ENCODE measurements at places on chromosomes 7 and 10.

GRCh38 chr7:127865466-127865865 is 165.8 kb downstream of the LRRC4 start:
- no peak for DNase-seq

- no peak for DNase-seq
Measured at GRCh38 chr10:130575756-130576285, 439.6 kb downstream of the GLRX3 start.

DNA sequence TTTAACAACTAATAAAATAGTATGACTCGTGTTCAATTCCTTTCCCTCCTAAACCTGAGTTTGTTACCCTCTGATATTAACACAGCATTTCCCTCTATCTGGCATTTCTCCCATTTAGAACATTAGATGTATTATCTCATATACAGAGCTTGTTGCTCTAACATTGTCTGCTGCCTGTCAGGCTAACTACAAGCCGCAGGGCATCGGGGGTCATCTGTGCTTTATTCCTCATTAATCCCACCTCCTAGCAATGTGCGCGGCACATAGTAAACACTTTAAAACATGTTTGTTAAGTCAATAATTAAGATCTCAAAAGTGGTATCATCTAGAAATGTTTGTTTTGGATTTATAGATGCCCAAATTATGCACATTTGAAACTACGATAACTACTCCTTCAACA is 52.9 kb upstream of the NEBL start:
- no peak for DNase-seq

DNA sequence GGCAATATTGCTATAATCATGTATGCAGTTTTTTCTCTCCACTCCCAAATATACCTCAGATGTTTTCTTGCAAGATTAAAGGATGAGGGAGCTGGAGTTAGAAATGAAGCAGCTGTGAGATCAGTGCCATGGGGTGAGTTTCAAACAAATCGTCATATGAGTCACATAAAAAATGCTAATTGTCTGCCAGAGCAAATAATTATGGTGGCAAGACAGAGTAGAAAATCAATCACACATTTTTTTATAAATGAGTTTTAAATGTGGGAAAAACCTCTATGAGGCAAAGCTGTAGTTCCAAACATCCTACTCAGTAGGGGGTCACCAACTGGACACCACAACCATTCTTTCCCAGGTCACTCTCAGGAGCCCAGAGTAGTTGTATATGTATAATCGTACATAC is 55.3 kb downstream of the CH25H start:
- no peak for DNase-seq

GRCh38 chr7:139743967-139744767 is 33.6 kb downstream of the HIPK2 start:
- no peak for DNase-seq

DNA sequence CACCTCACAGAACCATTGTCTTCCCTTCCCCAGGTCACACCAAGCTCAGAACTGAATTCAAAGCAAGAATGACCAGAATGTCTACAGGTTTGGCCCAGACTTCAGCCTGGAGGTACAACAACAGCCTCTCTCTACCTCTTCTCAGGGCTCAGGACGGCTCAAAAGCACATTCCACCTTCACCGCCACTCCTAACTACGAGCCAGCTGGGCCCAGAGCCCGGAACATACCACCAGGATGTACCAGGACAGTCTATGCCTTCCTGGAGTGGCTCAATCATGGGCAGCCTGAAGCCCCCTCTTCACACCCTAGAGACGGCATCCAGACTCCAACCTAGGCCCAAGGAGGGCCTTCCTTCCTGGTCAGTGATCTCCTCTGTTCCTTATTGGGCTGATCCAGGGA is 41.6 kb downstream of the ANXA8 start:
- DNase-seq, result no peak

GRCh38 chr7:50335795-50336754 is 31.6 kb downstream of the IKZF1 start:
- DNase-seq, result peak; percentile 88

GRCh38 chr7:23062452-23062851 is 43.1 kb upstream of the KLHL7 start:
- no peak for DNase-seq

DNA sequence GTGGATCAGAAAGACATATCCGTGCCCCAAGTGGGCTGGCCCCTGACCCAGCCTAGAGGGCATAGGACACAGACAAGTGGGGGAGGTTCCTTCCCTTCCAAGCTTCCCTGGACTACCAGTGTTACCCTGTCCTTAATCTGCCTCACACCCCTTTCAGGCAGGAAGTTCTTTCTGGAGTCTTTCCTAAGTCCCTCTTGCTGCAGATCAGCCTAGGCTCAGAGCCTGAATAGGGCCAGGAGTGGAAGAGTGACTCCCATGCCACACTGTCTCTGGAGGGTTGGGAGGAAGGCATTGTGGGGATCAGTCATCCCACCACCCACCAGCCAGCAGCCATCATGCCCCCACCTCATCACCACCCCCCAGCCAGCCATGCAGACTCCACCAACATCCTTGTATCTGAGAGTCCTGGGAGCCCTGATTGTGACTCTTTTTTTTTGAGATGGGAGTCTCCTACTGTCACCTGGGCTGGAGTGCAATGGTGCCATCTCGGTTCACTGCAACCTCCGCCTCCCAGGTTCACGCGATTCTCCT is 22.6 kb downstream of the POLL start:
- no peak for DNase-seq

DNA sequence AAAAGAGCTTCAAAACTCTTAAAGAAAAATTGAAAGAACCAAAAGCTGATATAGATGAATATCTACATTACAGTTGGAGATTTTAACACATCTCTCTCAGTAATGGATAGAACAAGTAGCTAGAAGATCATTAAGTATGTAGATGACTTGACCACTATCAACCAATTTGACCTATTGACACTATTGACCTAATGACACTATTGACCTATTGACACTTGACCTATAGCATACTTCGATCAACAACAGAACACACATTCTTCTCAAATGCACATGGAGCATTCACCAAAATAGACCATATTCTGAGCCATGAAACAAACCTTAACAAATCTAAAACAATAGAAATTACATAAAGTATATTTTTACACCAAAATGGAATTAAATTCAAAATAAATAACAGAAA is 22.3 kb downstream of the GIMAP5 start:
- no peak for DNase-seq

Data from activated naive CD8-positive, alpha-beta T cell treated with anti-CD3 and anti-CD28 coated beads, Interleukin-2, amount 50 U/mL, for 24 hours (primary cell).